Right cardiac atrium (tissue), 5 donors: ENCODE measurements at places on chromosomes 2 and 18. TPM values are rescaled to one million over a fixed set of nuclear protein-coding genes. Genes with fewer than 3 reads are reported as not detected.

ONECUT2 gene
- 0.03 TPM for total RNA-seq

DNA sequence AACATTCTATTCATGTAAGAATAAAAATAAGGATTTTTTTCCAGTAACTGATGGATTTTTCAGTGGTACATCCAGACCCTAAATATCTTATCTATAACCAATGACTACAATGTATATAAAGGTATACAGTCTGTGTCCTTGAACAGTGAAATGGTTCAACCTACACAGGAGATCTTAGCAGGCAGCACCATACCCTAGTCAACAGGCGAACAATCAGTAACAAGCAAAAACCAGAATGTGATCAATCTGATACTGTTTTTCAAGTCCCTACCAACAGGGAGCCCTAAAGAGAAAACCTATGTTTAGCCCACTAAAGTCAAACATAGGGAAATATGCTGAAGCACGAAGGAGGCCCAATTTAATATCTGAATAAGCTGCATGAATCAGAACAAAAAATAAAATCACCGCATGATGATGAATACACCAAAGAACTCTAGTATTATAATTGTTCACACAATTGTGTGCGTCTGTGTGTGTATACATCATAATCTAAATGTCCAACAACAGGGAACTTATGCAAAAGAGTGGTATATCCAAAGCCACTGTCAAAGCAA lies 26.0 kb downstream of the PTPN2 start:
- no peak for DNase-seq

DNA sequence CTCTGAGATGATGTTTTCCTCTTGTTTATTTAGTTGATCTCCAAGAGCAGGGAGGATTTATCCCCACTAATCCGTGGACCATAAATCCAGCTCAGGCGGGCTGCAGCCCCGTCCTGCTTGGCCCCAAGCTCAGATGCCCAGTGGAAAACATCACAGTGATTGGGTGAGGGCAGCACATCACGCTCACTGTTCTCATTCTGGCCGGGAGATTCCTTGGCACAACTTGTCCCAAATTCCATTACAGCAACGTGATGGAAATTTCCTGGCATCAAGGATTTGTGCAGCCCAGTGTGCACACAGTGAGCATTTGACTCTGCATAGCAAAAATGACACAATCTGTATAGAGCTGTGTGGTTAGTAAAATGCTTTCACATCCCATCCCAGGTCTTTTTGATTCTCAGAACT lies 96.8 kb downstream of the VAPA start:
- peak; percentile 83 for DNase-seq

DNA sequence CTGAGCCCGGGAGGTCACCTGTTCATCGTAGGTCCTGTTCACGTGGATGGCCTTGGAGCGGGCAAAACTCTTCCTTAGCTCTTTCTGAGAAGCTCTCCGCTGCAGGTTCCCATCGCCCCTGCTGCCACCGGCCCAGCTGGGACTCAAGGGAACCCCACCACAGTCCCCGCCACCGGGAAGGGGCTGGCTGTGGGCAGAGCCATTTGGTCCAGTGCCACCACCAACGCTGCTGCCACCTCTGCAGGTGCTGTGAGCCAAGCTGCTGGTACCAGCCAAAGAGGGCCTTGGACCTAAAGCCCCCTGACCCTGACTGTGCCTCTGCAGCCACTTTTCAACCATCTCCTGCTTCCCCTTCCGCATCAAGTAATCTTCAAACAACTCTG lies 586 bp downstream of the PDE11A start:
- DNase-seq = no peak
